ENCODE measurements at places on chromosomes 7 and 10.

- no peak overlapping the region for H3K4me3 ChIP-seq
- no peak for DNase-seq
- H3K36me3 ChIP-seq, result peaks cover 17% of the 10 kb centered on the region
- peaks cover 73% of the 10 kb centered on the region for H3K4me1 ChIP-seq
- H3K27me3 ChIP-seq, result no peaks in the 10 kb centered on the region
- peak overlapping the region; percentile 97 for H3K27ac ChIP-seq
Observed at GRCh38 chr10:44980309-44981171, 1.9 kb upstream of the DEPP1 start.

DNA sequence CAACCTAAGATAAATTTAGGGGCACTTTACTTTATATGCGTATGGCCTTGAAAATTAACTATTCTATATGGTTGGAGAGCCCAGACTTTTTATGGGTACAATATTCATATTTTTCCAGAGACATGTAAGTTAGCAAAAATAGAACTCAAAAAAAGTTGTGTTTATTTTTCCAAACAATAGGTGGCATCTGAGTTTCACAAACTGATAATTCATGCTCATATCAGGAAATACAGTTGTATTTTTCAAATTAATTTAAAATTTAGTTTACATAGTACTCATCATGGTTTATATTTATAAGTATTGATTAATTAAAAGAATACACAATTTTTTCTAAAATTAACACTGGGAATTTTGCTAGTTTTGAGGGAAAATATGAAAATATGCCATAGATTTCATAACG lies 34.6 kb downstream of the ANKRD7 start:
- H3K4me3 ChIP-seq, result no peak overlapping the region
- no peaks in the 10 kb centered on the region for H3K4me1 ChIP-seq
- H3K27ac ChIP-seq, result no peak overlapping the region

GRCh38 chr7:129370812-129371211 lies 63.4 kb upstream of the STRIP2 start:
- H3K4me1 ChIP-seq, result peaks cover 1% of the 10 kb centered on the region
- H3K36me3 ChIP-seq, result no peaks in the 10 kb centered on the region
- H3K4me3 ChIP-seq, result no peak overlapping the region
- peak; percentile 26 for DNase-seq

- H3K4me3 ChIP-seq, result no peak overlapping the region
- DNase-seq, result no peak
- no peaks in the 10 kb centered on the region for H3K36me3 ChIP-seq
- H3K27me3 ChIP-seq, result no peaks in the 10 kb centered on the region
Observed at GRCh38 chr7:55794527-55794926, 68.0 kb downstream of the SEPTIN14 start.

DNA sequence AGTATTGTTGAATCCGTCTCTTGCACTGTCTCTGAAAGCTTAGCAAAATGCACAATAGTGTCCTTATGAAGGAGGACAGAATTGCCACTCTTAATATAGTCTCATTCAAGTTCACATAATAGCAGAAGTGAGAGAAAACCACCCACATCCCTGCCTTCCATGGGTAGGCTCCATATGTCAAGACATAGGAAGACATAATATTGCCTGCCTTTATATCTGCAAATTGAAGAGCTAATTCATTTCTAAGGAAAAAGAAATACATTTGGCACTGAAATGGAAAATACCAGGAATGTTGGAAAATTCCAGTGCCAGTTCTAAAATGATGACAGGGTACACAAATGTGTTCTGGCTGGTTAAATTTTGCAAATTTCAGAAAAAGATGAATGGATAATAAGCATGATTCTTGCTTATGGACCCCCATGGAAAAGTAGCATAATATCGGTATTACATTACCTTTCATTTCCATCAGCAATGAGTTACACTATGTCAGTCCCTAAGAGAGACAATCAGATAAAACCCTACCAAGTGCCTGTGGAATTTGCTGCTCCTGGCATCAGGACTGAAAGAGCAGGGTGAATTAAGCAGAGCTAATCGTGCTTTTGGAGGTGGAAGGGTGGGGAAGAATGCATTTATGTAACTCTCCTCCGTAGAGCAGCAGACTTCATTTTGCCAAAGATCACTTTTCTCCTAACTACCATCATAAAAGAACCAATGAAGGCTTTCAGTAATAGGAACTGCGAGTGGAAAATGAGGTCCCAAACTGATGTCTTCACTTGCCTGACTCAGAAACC lies 312.6 kb downstream of the FGFR2 start:
- H3K4me3 ChIP-seq, result no peak overlapping the region
- H3K27ac ChIP-seq, result no peak overlapping the region
- H3K36me3 ChIP-seq, result no peaks in the 10 kb centered on the region

GRCh38 chr10:27771231-27771630 lies 25.6 kb upstream of the MKX start:
- no peak for DNase-seq
- no peaks in the 10 kb centered on the region for H3K36me3 ChIP-seq
- no peak overlapping the region for H3K4me3 ChIP-seq

DNA sequence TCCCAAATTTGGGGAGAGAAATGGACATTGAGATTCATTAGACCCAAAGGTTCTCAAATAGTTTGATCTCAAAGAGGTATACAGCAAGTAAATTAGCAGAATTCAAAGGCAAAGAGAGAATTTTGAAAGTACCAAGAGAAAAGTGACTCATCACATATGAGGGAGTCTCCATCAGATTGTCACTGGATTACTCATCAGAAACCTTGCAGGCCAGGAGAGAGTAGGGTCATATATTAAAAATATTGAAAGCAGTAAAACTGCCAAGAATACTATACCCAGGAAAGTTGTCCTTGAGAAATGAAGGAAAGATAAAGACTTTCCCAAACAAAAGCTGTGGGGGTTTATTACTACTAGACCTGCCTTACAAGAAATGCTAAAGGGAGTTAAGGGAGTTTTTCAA lies 140.6 kb downstream of the TMEM168 start:
- no peak overlapping the region for H3K4me3 ChIP-seq
- H3K4me1 ChIP-seq, result no peaks in the 10 kb centered on the region
- DNase-seq, result no peak
- H3K27me3 ChIP-seq, result no peaks in the 10 kb centered on the region
- H3K36me3 ChIP-seq, result no peaks in the 10 kb centered on the region

GRCh38 chr7:66150471-66150870 lies 35.8 kb downstream of the CRCP start:
- peak overlapping the region; percentile 68 for H3K27ac ChIP-seq
- H3K4me1 ChIP-seq, result peaks cover 35% of the 10 kb centered on the region
- H3K27me3 ChIP-seq, result no peaks in the 10 kb centered on the region
- no peak overlapping the region for H3K4me3 ChIP-seq

DNA sequence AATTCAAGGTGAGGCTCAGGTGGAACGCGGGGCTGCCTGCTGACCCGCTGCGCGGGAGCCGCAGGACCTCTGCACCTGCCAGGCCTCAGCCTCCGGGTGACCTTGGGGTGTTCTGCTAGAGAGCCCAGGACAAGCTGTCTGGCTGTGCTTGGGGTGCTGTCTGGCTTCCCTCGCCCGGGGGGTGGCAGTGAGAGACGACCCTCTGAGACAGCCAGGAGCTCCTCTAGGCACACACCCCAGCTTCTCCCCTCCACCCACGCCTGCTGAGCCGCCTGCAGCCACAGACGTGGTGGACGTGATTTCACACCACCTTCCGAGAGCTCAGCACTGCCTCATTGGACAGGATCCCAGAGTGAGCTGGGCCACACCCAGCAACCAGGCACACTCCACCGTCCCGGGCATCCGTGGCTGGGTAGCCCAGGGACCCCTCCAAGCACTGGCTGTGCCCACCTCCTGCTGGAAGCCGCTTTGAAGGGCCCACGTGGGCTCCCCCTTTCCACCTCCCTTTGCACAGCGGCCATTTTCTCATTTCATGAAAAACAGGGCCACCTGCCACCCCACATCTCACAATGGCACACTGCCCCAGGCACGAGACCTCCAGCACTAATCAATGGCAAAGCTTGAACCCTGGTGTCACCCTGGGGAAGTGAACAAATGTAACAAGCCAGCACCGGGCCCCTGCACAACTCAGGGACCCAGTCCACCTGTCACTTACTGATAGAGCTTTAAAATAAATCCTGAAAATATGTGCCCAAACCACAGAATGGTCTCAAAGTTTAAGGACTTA lies 35.0 kb downstream of the ZFAND2A start:
- H3K27ac ChIP-seq, result no peak overlapping the region
- DNase-seq, result no peak
- H3K4me1 ChIP-seq, result peaks cover 3% of the 10 kb centered on the region
- no peaks in the 10 kb centered on the region for H3K27me3 ChIP-seq
- no peak overlapping the region for H3K4me3 ChIP-seq

GRCh38 chr7:24611130-24611529 lies 37.9 kb downstream of the PALS2 start:
- no peak overlapping the region for H3K4me3 ChIP-seq
- DNase-seq, result no peak
- H3K27me3 ChIP-seq, result no peaks in the 10 kb centered on the region
- H3K27ac ChIP-seq, result no peak overlapping the region
- H3K36me3 ChIP-seq, result no peaks in the 10 kb centered on the region

- DNase-seq, result no peak
- H3K36me3 ChIP-seq, result no peaks in the 10 kb centered on the region
- H3K27me3 ChIP-seq, result no peaks in the 10 kb centered on the region
- H3K4me1 ChIP-seq, result no peaks in the 10 kb centered on the region
- H3K4me3 ChIP-seq, result no peak overlapping the region
Observed at GRCh38 chr7:37820708-37821468, 27.5 kb upstream of the NME8 start.

GRCh38 chr10:122057841-122058413 lies 69.0 kb downstream of the TACC2 start:
- no peak for DNase-seq
- no peaks in the 10 kb centered on the region for H3K36me3 ChIP-seq
- no peak overlapping the region for H3K27ac ChIP-seq
- no peak overlapping the region for H3K4me3 ChIP-seq
- peaks cover 5% of the 10 kb centered on the region for H3K4me1 ChIP-seq
- no peaks in the 10 kb centered on the region for H3K27me3 ChIP-seq

GRCh38 chr10:43354330-43354635 lies 17.2 kb upstream of the FXYD4 start:
- H3K36me3 ChIP-seq, result no peaks in the 10 kb centered on the region
- H3K4me1 ChIP-seq, result no peaks in the 10 kb centered on the region
- DNase-seq, result no peak
- H3K27me3 ChIP-seq, result peaks cover 16% of the 10 kb centered on the region
- H3K4me3 ChIP-seq, result no peak overlapping the region
- H3K27ac ChIP-seq, result no peak overlapping the region

GRCh38 chr7:108824840-108825580 lies 255.3 kb downstream of the DNAJB9 start:
- H3K4me3 ChIP-seq, result no peak overlapping the region
- no peaks in the 10 kb centered on the region for H3K36me3 ChIP-seq
- H3K27ac ChIP-seq, result no peak overlapping the region
- no peaks in the 10 kb centered on the region for H3K4me1 ChIP-seq

DNA sequence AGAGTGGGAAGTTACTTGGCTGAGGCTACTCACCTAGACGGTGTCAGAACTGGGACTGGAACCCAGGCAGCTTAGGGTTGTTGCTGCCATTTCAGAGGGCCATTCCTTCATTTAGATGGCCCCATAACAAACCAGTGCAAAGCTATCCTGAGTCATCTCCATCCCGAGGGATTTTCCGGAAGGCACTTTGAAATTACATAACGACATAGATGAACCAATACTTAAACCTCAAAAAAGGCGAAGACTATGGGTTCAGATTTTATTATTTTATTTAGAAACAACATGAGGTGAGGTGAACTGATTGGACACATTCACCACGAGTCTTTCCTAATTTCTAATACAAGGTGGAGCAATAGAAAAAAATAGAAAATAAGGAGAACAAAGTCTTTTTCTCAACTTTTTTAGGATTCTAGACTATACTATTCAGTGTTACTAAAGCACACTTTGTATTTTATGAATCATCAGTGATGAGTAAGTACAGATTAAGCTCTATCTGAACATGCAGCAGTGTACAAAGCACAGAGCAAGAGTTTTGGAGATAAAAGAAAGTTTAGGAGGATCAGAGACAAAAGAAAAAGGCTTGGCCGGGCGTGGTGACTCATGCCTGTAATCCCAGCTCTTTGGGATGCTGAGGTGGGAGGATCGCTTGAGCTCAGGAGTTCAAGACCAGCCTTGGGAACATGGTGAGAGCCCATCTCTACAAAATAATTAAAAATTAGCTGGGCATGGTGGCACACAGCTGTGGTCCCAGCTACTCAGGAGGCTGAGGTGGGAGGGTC lies 79.5 kb upstream of the SVIL start:
- H3K4me1 ChIP-seq, result peaks cover 6% of the 10 kb centered on the region
- H3K27ac ChIP-seq, result peak overlapping the region; percentile 25
- peaks cover 3% of the 10 kb centered on the region for H3K36me3 ChIP-seq
- no peaks in the 10 kb centered on the region for H3K27me3 ChIP-seq
- peak; percentile 93 for DNase-seq

GRCh38 chr7:1817061-1817712 lies 147.1 kb downstream of the ELFN1 start:
- H3K27ac ChIP-seq, result no peak overlapping the region
- peaks cover 2% of the 10 kb centered on the region for H3K4me1 ChIP-seq
- H3K27me3 ChIP-seq, result no peaks in the 10 kb centered on the region
- no peaks in the 10 kb centered on the region for H3K36me3 ChIP-seq

DNA sequence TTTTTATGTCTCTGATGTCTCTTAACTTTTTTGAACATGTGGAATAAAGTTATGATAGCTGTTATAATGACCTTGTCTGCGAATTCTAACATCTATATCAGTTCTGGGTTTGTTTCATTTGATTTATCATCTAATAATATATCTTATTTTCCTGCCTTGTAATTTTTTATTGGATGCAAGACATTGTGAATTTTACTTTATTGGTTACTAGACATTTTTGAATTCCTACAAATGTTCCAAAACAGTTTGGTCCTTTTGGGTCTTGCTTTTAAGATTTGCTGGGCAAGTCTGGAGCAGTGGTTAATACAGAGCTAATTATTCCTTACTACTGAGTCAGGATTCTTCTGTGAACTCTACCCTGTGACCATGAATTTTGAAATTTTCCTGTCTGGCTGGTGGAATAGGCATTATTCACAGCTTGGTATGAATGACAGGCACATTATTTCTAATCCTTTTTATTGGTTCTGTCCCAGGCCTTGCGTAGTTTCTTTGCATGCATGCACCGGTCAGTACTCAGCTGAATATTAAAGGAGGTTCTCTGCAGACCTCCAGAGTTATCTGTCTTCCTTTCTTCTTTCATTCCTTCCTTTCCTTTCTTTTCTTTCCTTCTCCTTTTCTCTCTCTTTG lies 9.0 kb downstream of the CUTC start:
- no peak overlapping the region for H3K4me3 ChIP-seq
- no peak overlapping the region for H3K27ac ChIP-seq
- peaks cover 8% of the 10 kb centered on the region for H3K4me1 ChIP-seq

- H3K4me3 ChIP-seq, result no peak overlapping the region
- peak; percentile 12 for DNase-seq
- H3K36me3 ChIP-seq, result peaks cover 15% of the 10 kb centered on the region
- H3K27me3 ChIP-seq, result no peaks in the 10 kb centered on the region
Observed at GRCh38 chr10:96532523-96532922, 18.8 kb upstream of the TLL2 start.

Measured in IMR-90 (cell line).